ENCODE measurements at places on chromosomes 3 and 15. TPM values are rescaled to one million over a fixed set of nuclear protein-coding genes. Genes with fewer than 3 reads are reported as not detected.

The KCNAB1 gene
- 0.65 TPM for total RNA-seq

The CPLX3 gene
- total RNA-seq, result not detected

The FSD2 gene
- not detected for total RNA-seq

The XCR1 gene
- 0.20 TPM for total RNA-seq

The PCLAF gene
- 3.3 TPM for total RNA-seq

The SH2D7 gene
- total RNA-seq, result 1.9 TPM

The HDAC11 gene
- 25.3 TPM for total RNA-seq

The TGM5 gene
- not detected for total RNA-seq

The LSAMP gene
- total RNA-seq, result 39.8 TPM

The ERC2 gene
- 1.8 TPM for total RNA-seq

The RAB8B gene
- total RNA-seq, result 7.4 TPM

The CFAP91 gene
- 3.3 TPM for total RNA-seq

The GABRR3 gene
- total RNA-seq, result not detected

The FRMD4B gene
- total RNA-seq, result 26.0 TPM

The FOXL2 gene
- total RNA-seq, result not detected

The SAMD7 gene
- total RNA-seq, result not detected

GRCh38 chr15:101532865-101533264 lies 43.4 kb upstream of the PCSK6 start:
- no peak for DNase-seq

- DNase-seq, result no peak
These were observed 29.4 kb upstream of the ARID3B start for GRCh38 chr15:74511583-74511982.

GRCh38 chr3:46184469-46184868 lies 23.6 kb downstream of the CCR1 start:
- DNase-seq, result no peak

DNA sequence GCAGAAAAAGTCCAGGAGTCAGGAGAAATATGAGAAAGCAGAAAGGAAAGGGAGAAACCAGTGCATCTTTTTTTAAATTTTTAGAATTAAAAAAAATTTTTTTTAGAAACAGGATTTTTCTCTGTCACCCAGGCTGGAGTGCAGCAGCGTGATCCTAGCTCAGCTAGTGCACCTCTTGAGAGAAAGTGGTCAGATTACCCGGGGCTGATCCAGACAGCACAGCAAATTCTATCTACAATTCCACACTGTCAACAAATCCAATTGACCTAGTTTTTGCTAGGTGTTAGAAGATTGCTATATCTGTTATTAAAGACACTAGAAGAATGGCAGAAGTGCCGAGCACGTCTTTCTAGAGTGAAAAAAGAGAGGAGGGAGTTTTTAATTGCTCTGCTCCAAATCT lies 117.3 kb downstream of the RFTN1 start:
- no peak for DNase-seq

DNA sequence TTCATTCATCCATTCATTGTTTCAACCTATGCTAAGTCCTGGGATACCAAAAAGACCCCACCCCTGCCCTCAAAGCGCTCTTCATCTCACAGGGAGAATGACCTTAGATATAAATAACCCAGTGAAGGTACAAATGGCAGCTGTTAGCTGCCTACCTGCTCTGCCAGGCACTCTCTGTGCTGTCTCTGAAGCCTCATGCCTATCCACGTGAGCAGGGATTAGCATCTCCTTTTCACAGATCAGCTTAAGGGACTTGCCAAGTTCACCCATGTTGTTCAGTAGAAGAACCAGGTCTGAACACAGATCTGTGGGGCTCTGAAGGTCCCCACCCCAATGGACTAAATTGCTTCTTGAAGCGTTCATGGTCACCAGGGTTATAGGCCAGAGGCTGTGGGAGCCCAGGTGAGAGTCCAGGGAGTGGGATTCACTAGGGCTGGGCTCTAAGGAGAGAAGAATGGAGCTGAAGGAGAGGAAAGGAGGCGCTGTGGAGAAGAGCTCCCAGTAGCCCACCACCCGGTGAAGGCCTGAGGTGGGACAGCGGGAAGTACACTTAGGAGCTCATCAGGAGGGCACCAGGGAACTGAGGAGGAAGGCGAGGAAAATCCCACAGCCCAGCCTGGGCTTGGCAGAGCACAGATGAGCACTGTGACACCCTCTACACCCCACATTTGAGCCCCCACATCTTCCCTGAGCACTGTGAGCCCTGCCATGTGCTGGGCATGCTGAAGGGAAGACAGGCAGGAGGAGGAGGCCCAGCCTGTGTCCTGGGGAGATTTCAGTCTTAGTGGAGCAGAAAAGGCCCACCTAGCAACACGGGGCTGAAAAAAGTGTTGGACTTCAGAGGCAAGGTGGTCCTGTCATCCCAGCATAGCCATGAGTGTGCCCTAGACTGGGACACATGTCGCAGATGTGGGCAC lies 20.4 kb downstream of the RBP1 start:
- DNase-seq, result no peak

GRCh38 chr3:150607267-150608065 lies 4.3 kb downstream of the SELENOT start:
- no peak for DNase-seq

- DNase-seq, result no peak
These were observed 23.2 kb upstream of the GNB4 start for GRCh38 chr3:179474480-179474879.

- no peak for DNase-seq
These were observed 81.1 kb downstream of the PDCD6IP start for GRCh38 chr3:33879540-33879939.

GRCh38 chr3:114899186-114899931 lies 247.7 kb downstream of the ZBTB20 start:
- DNase-seq, result no peak

- DNase-seq, result no peak
These were observed 510.0 kb downstream of the ROBO1 start for GRCh38 chr3:79257791-79258190.

DNA sequence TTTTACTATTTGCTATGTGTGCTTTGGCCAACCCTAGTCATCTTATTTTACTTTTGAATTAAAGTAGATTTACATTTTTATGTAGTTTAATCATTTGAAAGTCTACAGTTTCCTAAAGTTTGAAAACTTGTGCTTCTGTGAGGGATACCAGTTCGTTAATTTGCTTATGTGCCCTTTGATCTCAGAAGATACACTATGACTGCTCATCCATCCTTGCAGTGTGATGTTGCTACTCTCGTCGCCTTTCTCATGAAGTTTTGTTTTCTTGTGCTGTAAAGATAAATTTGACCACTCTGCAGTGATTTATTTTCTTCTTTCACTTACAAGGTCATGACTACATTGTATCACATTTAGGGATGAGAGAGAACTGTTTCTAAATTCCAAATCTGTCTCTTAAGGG lies 16.3 kb downstream of the SNRPN start:
- DNase-seq, result no peak

DNA sequence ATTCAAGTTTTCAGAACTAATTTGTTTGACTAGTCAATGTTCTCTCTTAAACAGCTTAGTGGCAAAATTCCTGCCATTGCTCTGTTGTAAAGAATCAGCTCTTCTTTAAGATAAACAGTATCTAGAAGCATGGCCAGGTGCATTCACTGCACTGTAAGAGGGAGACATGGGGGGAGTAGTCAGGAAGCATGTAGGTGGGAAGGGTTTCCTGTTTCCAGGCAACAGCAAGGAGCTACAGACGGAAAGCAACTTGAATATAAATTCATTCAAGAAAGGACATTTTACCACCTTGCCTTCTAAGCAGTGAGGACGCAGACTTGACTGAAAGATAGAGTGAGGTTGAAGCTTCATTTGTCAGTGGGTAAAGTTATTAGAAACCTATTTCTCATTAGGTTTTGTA lies 55.3 kb downstream of the BBX start:
- no peak for DNase-seq

DNA sequence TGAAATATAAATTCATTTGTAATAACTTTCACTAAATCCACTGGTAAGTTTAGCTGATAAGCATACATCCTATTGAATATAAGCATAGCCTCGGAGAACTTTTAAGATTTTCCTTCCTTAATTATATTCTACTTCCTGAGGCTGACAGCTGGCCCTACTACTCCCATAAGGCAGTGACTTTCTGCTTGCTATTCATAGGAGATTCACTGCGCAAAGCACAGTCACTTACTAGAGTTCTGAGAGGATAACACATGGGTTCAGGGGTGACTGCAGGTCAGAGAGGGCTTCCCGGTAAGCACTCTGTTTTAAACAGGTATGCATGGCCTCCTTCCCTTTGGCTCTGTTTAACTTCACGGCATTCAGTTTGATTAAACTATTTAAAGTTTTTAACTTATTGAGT lies 75.8 kb downstream of the FAIM start:
- DNase-seq, result no peak

DNA sequence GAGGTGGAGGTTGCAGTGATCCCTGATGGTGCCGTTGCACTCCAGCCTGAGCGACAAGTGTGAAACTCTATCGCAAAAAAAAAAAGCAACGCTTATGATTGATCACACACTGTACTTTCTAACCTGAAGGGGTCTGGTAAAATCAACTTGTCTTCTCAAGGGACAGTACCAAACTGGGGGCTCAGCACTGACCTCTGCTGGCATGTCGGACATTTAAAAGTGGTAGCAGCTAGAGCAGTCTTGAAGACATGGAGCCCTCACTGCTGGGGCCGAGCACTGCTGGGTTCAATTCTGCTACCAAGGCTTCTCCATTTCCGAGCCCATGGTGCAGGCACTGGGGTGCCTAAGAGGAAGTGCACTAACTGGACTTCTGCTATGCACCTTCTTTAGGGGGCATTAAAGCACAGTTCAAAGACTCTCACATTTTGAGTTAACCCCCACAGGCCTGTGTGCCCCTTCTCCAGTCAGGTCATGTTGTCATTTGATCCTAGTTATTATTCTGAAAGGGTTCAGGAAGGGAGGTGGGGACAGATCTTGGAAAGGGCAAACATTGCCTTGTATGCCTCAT lies 26.4 kb upstream of the LAMP3 start:
- no peak for DNase-seq

DNA sequence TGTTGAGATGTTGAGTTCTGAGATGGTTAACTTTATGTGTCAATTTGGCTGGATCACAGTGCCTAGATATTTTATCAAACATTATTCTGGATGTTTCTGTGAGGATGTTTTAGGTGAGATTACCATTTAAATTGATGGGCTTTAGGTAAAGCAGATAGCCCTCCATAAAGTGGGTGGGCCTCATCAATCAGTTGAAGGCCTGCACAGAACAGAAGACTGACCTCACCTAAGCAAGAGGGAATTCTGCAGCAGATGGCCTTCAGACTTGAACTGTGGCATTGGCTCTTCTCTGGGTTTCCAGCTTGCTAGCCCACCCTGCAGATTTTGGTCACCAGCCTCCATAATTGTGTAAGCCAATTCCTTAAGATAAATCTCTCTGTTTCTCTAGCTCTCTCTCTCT lies 260.4 kb upstream of the VEPH1 start:
- DNase-seq, result no peak

DNA sequence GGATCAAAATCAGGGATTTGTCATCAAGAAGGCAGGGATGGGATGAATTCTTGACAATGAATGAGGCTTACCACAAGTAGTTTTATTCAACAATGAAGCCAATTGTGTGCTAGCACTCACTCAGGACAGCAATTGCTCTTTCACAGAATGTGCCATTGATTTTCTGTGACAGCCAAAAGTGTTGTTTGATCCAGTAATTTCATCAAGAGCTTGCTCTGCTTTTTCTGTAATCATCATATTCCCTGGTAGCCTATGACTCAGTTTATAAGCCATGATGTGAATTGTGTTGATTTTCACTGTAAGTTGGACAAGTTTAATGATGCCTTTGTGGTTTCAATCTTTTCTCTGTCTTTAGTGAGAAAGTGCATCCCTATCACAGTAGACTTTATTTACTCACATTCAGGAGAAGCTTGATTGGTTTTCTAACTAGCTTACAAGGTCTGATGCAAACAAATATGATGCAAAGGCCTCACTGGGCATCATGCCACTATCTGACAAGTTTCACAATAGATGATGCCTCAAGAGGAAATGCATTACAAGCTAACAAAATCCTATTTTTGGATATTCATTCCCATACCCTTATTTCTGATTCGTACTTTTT lies 13.6 kb upstream of the CSRNP1 start:
- DNase-seq, result no peak

DNA sequence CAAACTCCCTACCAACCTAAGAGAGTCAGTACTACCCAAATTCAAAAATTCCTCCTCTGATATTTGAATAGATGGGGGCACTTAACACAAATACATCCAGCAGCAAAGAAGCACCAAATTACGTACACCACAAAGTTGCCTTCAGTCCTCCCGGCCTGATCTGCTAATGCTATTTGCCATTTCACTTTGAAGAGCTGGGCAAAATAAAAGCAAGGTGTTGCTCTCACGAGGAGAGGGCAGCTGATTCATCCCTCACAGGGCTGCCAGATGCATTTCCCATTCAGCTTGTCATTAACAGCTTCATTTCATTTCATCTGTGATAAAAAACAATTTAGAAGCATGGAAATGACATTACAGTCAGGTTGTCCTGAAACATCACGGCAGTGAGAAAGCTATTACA lies 283.4 kb upstream of the VEPH1 start:
- DNase-seq, result no peak

GRCh38 chr15:27254801-27255200 lies 283.8 kb downstream of the GABRG3 start:
- DNase-seq, result no peak

DNA sequence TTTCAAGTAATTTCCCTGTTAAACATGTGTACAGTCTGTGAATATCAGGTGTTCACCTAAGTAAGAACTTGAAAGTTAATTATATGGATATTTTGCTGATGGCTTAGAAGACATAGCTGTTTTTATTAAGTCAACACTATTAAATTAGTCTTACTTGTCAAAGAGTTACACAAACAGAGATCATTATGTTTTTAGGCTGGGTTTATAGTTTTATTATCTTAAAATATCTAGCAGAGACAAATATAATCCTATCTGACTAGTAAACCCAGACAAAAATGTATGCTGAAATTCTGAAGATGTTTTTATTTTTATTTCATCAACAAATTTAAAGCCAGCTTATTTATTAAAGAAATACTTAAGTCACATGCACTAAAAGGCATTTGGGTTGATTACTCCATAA lies 51.2 kb upstream of the CCK start:
- DNase-seq, result no peak

GRCh38 chr3:174581558-174581957 lies 277.6 kb upstream of the NAALADL2 start:
- DNase-seq, result no peak

- DNase-seq, result no peak
These were observed 45.4 kb upstream of the PLXNA1 start for GRCh38 chr3:126937533-126937932.

- DNase-seq, result no peak
These were observed 63.5 kb downstream of the OTOL1 start for GRCh38 chr3:161560008-161560637.

DNA sequence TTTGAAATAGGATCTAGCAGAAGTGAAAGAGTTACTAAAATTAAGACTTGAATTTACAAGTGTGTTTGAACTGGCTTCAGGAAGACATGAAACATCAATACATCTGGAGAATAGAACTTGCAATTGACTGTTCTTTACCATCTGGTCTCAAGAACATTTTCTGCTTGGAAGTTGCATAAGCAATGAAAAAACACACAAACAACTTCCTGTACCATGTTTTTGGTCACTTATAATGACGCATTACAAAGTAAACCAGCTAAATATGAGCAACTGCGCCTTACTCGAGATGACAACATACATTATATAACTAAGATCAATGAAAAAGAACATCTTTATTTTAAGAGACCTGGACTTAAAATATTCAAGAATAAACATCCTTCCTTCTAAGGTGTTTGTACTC lies 112.5 kb downstream of the TIGIT start:
- DNase-seq, result no peak

- no peak for DNase-seq
These were observed 228.6 kb downstream of the UBE2E2 start for GRCh38 chr3:23431764-23432163.

Measured in mucosa of descending colon (tissue), 3 donors.